ENCODE measurements at places on chromosomes 1 and 21. TPM values are rescaled to one million over a fixed set of nuclear protein-coding genes. Genes with fewer than 3 reads are reported as not detected.
A peak's percentile ranks its signal among the peaks of the same experiment; 100 is the strongest.

RABGAP1L gene
- total RNA-seq, result 24.7 TPM

GRCh38 chr1:184292101-184292500, 94.7 kb upstream of the C1orf21 start:
- DNase-seq, result no peak

- DNase-seq, result no peak
Observed at GRCh38 chr1:224169718-224170270, 13.2 kb upstream of the DEGS1 start.

- no peak for DNase-seq
Observed at GRCh38 chr1:177925006-177925405, 44.9 kb downstream of the SEC16B start.

CR1 gene
- not detected for total RNA-seq

FCER1G gene
- total RNA-seq, result not detected

- no peak for DNase-seq
Observed at GRCh38 chr1:192418552-192419285, 101.9 kb downstream of the RGS21 start.

HIVEP3 gene
- total RNA-seq, result 1.7 TPM

- no peak for DNase-seq
Observed at GRCh38 chr1:47796626-47797025, 200.6 kb downstream of the TRABD2B start.

DNA sequence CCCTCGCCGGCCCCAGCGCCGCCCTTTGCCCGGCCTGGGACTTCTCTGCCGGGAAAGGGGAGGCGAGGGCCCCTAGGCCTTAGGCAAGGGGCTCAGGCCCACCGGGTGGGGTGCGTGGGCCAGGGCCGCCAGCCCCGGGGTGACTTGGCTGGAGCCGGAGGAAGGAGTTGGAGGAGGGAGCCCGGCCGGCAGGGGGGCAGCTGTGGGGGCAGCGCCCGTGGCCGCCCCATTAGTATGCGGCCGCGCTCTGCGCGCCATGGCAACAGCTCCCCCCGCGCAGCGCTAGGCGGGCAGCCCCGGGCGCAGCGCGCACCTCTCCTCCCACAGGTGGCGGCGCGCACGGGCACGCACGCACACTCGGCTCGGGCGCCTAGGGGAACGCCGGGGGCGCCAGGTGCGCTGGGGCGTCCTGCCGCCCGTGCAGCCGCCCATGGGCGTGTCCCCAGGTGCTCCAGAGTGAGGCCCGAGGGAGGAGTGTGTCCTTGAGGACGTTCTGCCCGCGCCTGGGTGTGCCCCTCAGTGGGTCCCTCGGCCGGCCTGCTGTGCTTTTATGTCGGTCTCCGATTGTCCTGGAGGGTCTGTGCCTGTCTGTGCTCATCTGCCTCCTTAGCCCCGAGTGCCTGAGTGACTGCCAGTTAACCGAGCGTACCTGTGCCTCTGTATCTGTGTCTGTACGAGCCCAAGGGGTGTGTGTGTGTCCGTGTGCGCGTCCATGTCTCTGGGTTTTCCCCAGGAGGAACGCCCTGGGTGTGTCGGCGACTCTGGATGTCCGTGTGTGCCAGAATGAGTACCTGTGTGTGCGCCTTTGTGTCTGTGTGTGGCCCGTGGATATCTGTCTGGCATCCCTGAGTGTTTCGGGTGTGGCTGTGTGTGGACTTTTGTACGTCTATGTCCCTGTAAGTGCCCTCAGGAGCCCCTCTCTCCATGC, 38.2 kb upstream of the WASF2 start:
- DNase-seq, result peak; percentile 54

PADI4 gene
- not detected for total RNA-seq

DPYD gene
- total RNA-seq, result 70.7 TPM

DNA sequence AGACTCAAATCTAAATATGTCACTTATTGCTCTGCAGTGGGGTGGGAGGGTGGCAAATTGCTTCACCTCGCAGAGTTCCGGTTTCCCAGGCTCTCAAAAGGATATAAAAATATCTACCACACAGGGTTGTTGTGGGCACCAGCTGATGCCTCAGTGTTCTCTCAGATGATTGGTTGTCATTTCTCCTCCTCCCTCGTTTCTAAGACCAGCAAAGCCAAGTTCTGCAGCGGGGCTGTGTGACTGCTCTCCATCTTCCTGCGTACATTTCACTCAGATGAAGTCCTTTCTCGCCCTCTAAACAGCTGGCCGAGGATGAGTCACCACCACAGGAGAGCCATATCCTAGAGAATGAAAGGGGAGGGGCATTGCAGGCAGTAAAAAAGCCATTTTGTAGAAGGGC, 35.0 kb upstream of the VWA5B1 start:
- DNase-seq, result peak; percentile 45

DNA sequence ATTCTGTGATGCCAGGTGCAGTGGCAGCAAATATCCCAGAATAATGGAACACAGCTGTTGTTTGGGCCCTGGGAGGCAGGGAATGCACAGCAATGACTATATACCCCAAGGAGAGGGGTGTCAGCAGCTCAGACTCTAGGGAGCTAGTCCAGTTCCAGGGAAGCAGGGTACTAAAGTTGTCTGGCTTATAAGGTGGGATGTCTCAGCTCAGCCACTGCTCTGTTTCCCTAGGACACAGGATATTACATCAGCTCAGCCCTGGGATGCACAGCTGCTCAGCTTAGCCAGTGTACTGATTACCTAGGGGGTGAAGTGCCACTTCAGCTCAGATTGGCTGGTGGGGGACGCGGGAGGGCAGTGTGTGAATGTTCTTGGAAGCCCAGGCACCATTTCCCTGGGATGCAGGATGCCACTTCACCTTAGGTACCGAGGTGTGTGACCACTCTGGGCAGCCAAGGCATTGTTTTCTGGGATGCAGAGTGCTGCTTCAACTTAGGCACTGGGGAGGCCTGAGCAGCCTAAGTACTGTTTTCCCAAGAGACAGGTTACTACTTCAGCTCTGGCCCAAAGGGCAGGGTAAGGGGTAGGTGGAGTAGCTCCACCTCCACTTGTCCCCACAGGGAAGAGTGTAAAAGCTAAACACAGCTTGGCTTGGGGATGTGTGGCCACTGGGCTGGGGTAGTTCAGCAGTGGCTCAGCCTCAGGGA, 59.4 kb downstream of the DIPK1A start:
- no peak for DNase-seq

GRCh38 chr21:43645136-43645891, 14.0 kb downstream of the HSF2BP start:
- DNase-seq, result peak; percentile 88

AKR7A3 gene
- 0.51 TPM for total RNA-seq

HTR6 gene
- total RNA-seq, result not detected

DNA sequence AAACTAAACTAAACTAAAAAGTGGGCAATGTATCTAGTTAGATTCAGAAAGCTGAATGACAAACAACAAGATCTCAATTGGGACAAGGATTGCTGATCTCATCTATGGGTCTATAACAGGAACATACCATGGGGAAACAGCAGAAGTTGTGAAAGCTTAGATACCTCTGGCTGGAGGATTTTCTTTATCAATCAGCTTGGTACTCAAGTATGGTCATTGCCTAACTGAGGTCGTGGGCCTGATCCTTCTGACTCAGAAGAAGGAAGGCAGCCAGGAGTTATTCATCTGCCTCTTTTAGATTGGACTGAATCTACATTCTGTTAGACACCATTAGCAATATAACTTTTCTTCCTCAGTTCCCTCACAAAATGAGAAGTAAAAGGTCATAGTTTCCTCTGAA, 39.7 kb downstream of the DNTTIP2 start:
- peak; percentile 96 for DNase-seq

DNA sequence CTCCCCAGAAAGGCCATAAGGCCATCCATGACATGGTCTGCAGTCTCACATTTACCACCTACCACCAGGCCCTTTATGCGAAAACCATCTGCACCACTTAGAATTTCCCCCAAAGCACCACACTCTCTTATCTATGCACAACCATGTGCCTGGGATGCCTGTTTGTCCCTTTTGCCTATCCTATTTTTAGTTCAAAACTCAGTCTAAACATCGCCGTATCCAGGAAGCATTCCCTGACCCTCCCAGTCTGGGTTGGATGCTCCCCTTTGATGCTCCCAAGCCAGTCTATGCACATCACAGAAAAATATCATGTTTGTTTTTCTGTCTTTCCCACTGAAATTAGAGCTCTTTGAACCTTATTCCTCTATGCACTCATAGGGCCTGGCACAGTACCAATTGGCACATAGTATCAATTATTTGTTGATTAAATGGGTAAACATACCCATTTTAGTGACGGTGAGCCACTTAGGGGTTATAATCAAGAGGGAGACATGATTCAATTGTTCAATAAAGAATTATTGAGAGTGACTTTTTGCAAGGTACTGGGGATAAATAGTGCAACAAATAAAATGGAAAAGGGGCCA, 6.7 kb downstream of the MPL start:
- no peak for DNase-seq

GRCh38 chr1:18893120-18893519, 9.2 kb downstream of the ALDH4A1 start:
- DNase-seq, result peak; percentile 25

- no peak for DNase-seq
Observed at GRCh38 chr1:78856096-78856495, 150.4 kb downstream of the ADGRL4 start.

MMEL1 gene
- total RNA-seq, result not detected

GRCh38 chr1:35726450-35727433, 8.1 kb upstream of the C1orf216 start:
- peak; percentile 71 for DNase-seq

DNA sequence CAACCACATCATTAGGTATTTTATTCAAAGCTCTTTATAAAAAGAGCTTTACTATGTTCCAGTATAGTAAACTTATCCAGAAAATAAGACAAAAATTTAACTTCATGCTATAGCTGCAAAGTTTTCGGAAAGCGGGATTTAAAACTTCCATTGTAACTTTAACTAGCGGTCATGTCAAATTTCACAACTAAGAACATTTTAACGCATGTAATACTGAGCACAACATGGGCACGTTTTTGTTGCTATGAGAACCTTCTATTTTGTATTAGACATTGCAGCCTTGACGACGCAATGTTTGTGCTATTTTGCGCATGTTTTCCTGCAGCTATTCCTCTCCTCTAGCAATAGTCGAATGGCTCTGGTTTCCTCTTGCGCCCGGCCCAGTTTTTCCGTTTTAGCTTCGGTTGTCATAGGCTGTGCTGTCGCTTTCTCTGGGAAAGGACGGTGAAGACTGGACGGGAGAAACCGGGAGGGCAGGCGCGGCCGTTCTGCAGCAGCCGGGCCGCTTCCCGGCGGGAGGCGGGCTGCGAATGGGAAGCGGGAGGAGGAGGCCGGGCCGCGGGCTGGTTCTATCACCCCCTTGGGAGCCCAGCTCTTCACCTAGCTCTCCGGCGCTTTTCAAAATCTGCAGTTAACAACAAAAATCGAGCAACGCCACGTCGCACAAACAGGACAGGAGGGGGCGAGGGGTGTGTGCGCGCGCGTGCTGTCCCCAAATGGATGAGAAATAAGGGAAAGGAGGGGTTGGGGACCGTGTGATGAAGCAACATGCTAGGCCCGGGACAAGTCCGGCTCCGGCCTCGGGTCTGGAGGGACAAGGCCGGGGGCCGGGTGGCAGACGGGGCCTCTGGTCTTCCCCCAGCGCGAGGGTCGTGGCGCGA, 105.3 kb upstream of the HNRNPU start:
- DNase-seq, result peak; percentile 95

LENEP gene
- not detected for total RNA-seq

GRCh38 chr1:225409051-225409450, 18.8 kb downstream of the LBR start:
- no peak for DNase-seq

- DNase-seq, result no peak
Observed at GRCh38 chr1:36642802-36643201, 160.1 kb upstream of the CSF3R start.

DNA sequence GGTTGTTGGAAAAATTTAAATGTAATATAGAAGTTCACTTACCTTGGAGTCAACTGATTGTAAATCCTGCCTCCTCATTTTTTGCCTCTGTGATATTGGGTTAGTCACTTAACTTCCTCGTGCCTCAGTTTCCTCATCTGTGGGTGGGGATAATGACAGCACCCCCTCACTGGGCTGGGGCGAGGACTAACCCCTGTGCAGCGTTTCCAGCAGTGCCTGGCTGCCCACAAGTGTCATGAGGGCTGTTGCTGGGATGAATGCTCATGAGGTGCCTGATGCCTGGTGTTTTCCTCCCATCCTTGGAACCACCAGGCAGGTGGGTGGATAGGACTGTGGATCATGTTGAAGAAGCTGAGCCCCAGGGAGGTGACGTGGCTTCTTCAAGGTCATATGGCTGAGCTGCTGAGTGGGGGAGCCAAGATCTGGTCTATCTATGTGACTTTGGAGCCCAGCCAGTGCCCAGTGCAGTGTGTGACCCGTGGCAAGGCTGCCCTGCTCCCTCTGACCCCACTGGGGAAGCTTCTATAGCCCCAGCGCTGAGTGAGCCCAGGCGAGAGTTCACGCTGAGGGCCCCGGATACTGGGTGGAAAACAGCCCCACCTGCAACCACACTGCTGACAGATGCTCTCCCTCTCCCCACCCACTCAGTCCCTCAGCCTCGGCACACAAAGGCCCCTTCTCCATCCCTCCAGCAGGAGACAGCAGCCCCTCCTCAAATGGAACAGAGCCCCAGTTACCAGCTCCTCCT, 446.0 kb downstream of the PTPRU start:
- DNase-seq, result no peak

DNA sequence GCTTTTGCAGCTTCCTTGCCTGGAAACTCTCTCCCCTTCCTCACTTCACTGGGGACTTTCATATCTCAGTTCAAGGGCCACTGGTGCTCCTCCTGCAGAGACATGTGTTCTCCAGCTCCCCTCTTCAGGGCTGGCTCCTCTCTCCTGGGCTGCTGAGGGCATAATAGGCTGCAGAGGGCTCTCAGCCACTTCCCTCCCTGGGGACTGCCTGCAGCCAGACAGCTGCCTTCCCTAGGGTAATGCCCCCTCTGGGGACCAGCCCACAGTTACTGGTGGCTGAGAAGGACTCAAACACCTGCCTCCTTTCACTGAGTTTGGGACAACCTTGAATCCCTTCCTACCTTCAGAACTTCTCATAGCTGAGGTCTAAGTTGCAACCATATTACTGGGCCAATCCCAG, 104.8 kb upstream of the POU3F1 start:
- DNase-seq, result no peak

- peak; percentile 14 for DNase-seq
Observed at GRCh38 chr1:169779970-169780369, 14.7 kb downstream of the METTL18 start.

GRCh38 chr1:77218477-77219165, 609 bp downstream of the PIGK start:
- DNase-seq, result peak; percentile 54

GRCh38 chr21:21929789-21930188, 931.6 kb downstream of the NCAM2 start:
- DNase-seq, result no peak

GRCh38 chr1:234535763-234536515, 57.0 kb upstream of the TARBP1 start:
- peak; percentile 68 for DNase-seq

All from GM23248 (cell line).